Activated CD8-positive, alpha-beta memory T cell treated with anti-CD3 and anti-CD28 coated beads, Interleukin-2, amount 10 ng/mL, durations not matched to agents 7 days and 5 days (primary cell): ENCODE measurements at places on chromosomes 1 and 21. TPM values are rescaled to one million over a fixed set of nuclear protein-coding genes. Genes with fewer than 3 reads are reported as not detected.

NOS1AP gene
- not detected for total RNA-seq

DNA sequence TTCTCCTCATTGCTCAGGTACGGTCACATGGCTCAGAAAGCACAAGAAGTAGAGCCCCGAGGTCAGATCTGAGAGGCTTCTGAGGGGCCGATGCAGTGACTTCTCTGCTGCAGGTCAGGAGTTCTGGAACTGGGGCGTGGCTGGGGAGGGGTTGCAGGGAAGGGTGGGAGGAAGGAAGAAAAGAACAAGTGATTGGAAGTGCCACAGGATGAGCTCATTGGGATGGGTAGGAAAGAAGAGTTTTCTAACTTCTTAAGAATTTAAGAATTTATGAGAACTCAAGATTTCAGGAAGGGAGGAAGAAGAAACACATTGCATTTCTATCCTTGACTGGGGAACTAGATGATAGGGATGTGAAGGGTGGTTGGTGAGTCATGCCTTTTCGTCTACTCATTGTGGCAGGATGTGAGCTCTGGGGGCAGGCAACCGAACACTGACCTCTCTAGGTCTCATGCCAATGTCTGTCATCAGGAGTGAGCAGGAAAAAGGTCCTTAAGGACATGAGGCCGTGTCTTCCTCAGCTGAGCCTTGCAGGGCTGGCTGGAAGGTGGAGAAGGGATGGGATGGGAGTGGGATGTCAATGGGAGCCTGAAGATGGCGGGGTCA, 497 bp downstream of the FCRLB start:
- H3K4me3 ChIP-seq: no peak overlapping the region
- H3K4me1 ChIP-seq: peaks cover 29% of the 10 kb centered on the region
- H3K27ac ChIP-seq: no peak overlapping the region
- peaks cover 37% of the 10 kb centered on the region for H3K27me3 ChIP-seq
- H3K36me3 ChIP-seq: peaks cover 1% of the 10 kb centered on the region

DNA sequence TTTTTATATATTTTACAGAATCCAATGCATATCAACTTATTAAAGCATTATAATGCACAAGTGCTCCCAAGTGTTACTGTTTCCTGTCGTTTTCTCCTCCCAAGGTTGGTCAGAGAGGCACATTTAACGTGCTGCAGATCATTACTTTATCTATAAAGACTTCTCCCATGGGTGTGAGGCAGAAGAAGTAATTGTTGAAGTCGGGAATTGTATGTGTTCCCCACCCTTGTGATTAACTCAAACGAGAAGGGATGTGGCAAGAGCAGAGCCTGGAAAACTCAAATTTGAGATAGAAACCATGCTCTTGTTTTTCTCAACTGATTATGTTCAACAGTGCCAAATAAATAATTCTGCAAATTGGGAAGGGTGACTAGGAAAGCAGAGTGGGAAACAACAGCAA, 412.5 kb upstream of the ADAMTS5 start:
- no peak overlapping the region for H3K27ac ChIP-seq
- H3K27me3 ChIP-seq: no peaks in the 10 kb centered on the region
- no peak overlapping the region for H3K4me3 ChIP-seq
- H3K36me3 ChIP-seq: no peaks in the 10 kb centered on the region
- H3K4me1 ChIP-seq: no peaks in the 10 kb centered on the region

GRCh38 chr21:41771625-41771945, 4.7 kb upstream of the RIPK4 start:
- no peak overlapping the region for H3K27ac ChIP-seq
- H3K4me3 ChIP-seq: no peak overlapping the region
- H3K4me1 ChIP-seq: peaks cover 22% of the 10 kb centered on the region
- peaks cover 6% of the 10 kb centered on the region for H3K36me3 ChIP-seq

DNA sequence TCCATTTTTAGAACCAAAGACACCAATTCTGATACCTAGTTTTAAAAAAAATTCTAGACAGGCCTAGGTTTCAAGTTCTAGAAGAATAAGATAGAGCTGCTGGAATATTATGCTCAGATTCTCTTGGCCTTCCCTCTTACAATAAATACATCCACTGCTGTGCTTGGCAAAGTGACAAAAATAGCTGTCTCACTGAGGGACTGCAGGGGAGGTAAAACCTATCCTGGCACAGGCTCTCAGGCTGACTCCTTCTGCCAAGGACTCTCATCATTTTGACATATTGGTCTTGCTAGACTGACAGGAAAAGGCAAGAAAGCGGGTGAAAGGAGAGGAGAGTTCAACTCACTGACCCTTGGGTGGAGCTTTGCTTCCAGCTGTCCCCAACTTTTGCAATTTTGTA, 197.0 kb upstream of the LHX8 start:
- H3K4me1 ChIP-seq: no peaks in the 10 kb centered on the region
- no peaks in the 10 kb centered on the region for H3K27me3 ChIP-seq
- no peak overlapping the region for H3K27ac ChIP-seq
- H3K36me3 ChIP-seq: no peaks in the 10 kb centered on the region
